ENCODE measurements at places on chromosomes 12 and 14.

- no peak for DNase-seq
Measured at GRCh38 chr14:76810953-76811400, 1.7 kb downstream of the ANGEL1 start.

DNA sequence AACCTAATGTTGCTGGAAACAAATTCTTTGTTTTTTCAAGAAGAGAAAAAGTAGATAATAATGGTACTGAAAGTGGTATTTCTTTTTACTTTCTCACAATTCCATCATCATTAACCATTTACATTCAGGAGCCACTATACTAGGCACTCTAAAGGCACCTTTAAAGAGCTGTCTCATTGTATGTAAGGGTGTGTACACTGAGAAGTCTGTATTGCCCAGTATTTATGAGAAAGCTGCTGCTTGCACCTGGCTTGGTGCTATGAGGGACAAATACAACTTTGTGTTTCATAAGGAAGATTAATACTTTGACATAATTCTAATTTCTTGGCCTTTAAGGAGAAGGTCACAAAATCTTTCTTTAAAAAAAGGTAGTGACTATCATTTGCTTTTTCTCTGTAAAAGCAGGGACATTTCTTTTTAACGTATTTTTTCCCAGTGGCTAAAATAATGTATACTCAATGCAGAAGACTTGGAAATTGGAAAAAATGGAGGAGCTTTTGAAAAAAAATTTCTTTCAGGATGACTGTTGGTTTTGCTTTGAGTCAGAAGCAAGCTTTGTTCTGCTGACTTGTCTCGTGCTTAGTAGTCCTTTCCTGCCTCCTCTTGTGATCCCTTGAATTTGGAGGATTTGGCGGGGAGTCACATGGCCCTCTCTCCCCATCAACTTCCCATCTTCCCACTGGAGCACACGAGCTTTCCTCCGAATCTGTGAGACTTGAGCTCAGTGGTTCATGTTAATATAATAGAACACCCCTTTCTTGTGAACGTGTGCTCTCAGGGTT, 50.1 kb downstream of the RASSF3 start:
- DNase-seq, result no peak

DNA sequence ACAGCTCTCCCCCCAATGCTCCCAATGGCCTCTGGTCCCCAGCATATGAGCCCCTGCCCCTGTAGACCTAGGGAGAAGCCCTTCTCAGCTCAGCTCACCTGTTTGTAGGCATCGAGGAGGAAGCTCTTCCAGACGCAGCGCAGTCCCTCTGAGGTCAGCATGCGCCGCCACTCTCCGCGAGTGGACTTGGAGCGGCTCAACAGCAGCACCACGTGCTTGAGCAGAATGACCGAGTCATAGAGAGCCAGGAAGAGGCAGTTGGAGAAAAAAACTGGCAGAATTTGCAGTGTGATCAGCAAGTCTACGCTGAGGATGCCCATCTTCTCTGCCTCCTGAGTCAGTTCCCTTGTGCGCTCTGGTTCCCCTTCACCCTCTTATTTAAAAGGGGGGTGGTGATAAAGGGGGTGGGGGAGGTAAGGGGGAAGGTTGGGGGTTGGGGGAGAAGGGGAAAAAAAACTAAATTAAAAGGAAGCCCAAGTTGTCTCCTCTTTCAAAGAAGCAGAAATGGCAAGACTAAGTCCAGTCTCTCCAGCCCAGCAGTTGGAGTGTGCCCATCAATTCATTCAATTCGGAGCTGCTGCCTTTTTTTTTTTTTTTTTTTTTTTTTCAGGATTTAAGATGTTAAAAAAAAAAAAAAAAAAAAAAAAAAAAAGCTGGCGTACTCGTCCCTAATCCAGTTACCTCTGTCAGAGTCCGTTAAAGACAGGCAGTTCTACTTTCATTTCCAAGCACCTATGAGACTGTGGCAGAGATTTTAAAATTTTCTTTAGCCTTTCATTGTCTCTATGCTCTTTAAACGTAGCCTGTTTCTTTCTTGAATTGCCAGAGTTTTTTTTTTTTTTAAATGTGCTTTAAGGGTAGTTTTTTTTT, at the start of gene DIO2:
Gene DIO2, minus strand, starts transcription at position 352 of the 870 bp plus-strand sequence. Its CDS starts 32 bp downstream, at position 320.
- DNase-seq, result no peak

DNA sequence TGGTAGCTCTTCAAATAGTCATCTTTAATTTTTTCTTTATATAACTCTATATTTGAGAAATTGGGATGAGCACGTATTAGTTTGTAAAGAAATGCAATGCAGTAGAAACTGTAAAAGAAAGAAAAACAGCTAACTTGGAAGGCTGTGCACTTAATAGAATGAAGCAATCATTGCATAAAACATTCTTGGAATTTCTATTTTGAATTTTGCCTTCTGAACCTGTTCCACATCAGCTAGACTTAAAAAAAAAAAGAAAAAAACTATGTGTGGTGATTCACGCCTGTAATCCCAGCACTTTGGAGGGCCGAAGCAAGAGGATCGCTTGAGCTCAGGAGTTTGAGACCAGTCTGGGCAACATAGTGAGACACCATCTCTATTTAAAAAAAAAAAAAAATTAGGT, 29.4 kb downstream of the SCN8A start:
- DNase-seq, result no peak

DNA sequence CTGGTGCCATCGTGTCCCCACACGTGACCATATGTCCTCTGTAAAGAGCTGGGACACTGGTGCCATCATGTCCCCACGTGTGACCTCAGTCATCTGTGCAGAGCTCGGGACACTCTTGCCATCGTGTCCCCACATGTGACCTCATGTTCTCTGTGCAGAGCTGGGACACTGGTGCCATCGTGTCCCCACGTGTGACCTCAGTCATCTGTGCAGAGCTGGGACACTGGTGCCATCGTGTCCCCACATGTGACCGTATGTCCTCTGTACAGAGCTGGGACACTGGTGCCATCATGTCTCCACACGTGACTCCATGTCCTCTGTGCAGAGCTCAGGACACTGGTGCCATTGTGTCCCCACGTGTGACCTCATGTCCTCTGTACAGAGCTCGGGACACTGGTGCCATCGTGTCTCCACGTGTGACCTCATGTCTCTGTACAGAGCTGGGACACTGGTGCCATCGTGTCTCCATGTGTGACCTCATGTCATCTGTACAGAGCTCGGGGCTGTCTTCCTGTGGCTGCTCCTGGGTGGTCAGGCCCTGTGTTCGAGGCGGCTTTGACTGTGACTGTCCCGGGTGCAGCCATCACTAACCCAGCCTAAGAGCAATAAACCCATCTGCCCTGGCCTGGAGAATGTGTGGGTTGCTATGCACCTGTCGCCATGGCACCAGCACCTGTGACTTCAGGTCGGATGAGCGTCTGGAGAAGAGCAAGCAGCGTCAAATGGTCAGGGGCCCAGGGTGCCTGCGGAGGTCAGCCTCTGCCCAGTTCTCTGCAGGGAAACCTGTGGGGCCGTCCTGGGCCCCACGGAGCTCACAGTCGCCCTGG, 334.4 kb downstream of the ADGRD1 start:
- no peak for DNase-seq

DNA sequence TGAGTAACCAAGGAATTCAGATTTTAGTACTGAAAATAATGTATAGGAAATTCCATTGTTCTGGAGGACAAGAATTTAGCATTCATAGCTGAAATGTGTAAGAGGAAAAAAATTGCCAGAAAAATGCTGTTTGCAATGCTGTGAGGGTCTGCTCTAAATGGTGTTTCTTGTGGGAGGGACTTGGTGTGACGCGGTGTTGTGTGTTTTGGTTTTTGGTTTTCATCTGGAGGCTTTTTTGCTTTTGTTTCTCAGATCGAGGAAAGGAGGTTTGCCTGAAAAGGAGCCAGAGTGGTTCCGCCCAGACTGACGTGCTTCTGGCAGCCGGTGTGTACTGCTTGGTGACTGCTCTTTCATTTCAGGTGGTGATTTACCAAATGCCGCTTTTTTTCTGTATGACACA, 211.8 kb upstream of the HMGA2 start:
- no peak for DNase-seq

GRCh38 chr12:82040987-82041743, 282.0 kb upstream of the PPFIA2 start:
- DNase-seq, result no peak

GRCh38 chr12:109258607-109259544, 50.2 kb downstream of the FOXN4 start:
- no peak for DNase-seq

GRCh38 chr14:105891631-105892452, 365.5 kb downstream of the TMEM121 start:
- no peak for DNase-seq

DNA sequence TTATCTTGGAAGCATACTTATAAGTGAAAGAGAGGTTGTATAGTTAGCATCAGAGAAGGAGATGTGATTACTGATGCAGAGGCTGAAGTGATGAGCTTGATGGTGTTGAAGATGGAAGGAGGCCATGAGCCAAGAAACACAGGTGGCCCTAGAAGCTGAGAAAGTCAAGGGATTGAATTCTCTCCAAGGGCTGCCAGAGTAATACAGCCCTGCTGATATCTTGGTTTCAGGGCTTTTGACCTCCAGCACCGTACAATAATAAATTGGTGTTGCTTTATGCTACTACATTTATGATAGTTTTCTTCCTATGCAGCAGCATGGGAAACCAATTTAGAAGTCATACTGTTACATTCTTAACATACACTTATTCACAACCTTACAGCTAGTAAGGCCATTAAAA, 1133.3 kb downstream of the AACS start:
- no peak for DNase-seq

DNA sequence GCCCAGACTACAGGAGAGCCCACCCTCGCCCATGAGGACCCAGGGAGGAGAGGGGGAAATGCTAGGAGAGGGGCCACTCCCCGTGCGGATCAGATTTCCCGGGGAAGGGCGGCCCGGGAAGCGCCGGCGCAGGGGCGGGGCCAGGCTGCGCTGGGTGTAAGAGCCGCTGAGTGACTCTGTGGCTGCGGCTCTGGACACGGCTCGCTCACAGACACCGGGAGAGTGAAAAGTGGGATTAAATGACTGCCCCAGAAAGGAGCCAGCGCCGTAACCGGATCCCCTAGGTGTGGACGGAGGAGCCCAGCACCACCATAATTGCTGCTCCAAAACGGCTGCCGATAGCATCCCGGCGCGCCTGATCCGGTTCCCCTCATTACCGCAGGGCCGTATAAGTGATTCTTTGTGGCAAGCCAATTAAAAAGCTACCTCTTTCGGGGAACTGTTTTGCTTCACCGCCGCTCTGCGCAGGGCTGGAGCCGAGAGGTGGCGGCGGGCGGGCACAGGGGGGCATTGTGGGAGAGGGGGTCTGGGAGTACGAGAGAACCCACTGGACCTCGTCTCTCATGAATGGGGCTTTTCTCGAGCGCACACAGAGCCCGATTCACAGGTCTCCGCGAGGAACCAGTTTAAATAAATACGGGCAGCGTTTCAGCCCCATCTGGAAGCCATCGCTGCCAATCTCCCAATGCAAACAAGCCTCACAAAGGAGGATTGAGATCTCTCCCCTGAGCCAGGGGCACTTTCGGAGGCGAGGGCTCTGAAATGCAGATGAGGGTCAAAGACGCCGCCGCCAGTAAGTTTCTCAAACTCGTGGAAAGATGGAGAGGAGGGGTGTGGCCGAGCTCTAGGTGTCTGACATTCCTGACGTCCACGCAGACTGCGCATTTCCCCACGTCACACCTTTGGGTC, 2.5 kb downstream of the COL2A1 start:
- DNase-seq, result no peak

DNA sequence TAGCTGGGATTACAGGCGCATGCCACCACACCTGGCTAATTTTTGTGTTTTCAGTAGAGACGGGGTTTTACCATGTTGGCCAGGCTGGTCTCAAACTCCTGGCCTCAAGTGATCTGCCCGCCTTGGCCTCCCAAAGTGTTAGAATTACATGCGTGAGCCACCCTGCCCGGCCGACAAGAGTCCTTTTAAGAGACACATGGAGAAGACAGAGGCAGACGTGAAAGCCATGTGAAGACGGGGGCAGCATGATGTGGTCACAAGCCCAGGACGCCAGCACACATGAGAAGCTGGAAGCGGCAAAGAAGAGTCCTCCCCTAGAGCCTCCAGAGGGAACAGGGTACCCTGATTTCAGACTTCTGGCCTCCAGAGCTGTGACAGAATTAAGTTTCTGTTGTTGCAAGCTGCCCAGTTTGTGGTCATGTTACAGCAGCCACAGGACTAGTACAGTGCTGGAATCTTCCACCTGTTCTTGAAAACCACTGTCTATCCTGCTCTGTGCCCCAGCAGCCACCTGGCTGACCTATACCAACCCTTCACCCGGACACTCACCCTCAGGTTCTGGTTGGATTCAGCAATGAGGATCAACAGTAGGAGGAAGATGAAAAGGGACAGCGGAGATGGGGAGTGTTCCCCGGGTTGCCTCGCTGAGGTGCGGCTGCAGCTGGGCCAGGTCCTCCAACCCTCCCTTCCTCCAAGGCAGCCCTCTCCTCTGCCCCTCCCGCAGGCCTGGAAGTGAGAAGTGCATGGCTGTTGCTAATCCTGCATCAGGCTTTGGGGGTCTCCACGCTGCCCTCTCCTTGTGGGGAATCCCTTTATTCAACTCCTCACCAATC, 16.9 kb downstream of the VPS37B start:
- DNase-seq, result no peak

DNA sequence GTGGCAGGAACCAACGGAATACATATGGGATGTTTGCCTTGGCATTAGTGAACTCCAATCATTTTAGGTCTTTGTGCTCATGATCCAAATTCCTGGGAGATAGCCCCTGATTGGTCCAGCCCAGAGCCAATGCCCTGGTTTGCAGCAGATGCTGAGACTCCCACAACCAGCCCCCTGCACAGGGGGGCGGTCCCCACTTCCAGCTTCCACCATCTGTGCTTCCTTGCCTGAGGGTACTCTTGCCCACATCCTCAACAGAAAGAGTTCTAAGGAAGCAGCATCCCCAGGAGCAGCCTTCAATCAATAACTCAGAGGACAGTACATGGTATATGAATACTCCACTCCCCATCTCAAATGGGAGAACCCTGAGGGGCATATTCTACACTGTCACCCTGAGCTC, 39.7 kb upstream of the FICD start:
- no peak for DNase-seq

DNA sequence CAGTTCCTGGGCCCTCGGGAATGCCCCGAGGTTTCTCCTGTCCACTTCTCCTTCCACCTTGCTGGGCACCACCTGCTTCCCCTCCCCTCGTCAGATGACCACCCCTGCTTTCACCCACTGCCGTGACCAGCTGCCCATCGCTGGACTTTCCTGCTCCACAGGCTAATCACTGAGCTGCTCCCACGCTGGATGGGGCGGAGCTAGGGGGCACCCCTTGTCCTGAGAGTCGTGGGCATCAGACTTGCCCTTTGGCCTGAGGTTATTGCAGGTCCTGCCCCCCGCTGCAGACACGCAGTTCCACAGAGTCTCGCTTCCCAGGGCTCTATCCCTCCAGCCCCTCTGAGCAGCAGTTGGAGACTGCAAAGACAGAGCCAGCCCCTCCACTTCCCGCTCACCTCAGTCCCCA, 427 bp downstream of the SLC6A12 start:
- DNase-seq, result no peak

DNA sequence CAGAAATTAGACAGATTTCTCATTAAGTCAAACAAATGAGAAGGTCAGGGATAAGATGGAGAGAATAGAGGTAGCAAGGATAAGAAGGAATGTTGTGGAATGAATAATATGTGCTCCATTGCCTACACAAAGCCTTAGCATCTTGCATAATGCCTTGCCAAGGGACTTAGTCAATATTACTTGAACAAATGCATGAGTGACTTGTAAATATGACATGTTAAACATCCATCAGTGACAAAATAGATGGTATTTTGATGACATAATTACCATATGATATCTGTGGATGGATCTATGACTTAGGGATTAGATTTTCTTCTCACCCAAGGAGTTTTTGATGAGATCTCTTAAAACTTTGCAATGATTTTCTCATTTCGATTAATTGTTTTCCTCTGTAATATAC, 194.1 kb upstream of the RASSF8 start:
- DNase-seq, result no peak

Measured in stimulated activated naive CD8-positive, alpha-beta T cell treated with anti-CD3 and anti-CD28 coated beads, Interleukin-15, amount 100 ng/mL, for 72 hours (primary cell).